ENCODE measurements at places on chromosomes 3 and 15. TPM values are rescaled to one million over a fixed set of nuclear protein-coding genes. Genes with fewer than 3 reads are reported as not detected.

The CA12 gene
- total RNA-seq = 98.9 TPM

The LTK gene
- under 0.01 TPM for total RNA-seq

The PRR20G gene
- total RNA-seq = not detected

The TRIM42 gene
- not detected for total RNA-seq

The MYO5A gene
- total RNA-seq = 30.6 TPM

The TMEM212 gene
- not detected for total RNA-seq

The TMEM207 gene
- not detected for total RNA-seq

The SYNM gene
- total RNA-seq = 48.4 TPM

The FBXW12 gene
- not detected for total RNA-seq

The SENP8 gene
- total RNA-seq = 1.8 TPM

The GADL1 gene
- not detected for total RNA-seq

The GRM7 gene
- total RNA-seq = not detected

The EHHADH gene
- total RNA-seq = 2.4 TPM

The ACKR4 gene
- total RNA-seq = under 0.01 TPM

The SERP1 gene
- 229 TPM for total RNA-seq

The IQCF5 gene
- not detected for total RNA-seq

The STT3B gene
- 347 TPM for total RNA-seq

The BCL2A1 gene
- 2.1 TPM for total RNA-seq

The NANOGP8 gene
- not detected for total RNA-seq

The NDUFB4 gene
- total RNA-seq = 46.0 TPM

The COL7A1 gene
- total RNA-seq = 55.2 TPM

The ADAMTSL3 gene
- total RNA-seq = under 0.01 TPM

The C3orf62 gene
- 1.5 TPM for total RNA-seq

The SKOR1 gene
- 0.09 TPM for total RNA-seq

The MFSD1 gene
- 228 TPM for total RNA-seq

The ENTPD3 gene
- 0.14 TPM for total RNA-seq

The KLF15 gene
- not detected for total RNA-seq

The ADGRG7 gene
- 0.30 TPM for total RNA-seq

The LEKR1 gene
- total RNA-seq = 0.59 TPM

The KCNAB1 gene
- 3.5 TPM for total RNA-seq

The HSPBAP1 gene
- 8.0 TPM for total RNA-seq

The ZNF639 gene
- 59.6 TPM for total RNA-seq

The SLC28A1 gene
- total RNA-seq = not detected

The DET1 gene
- 5.9 TPM for total RNA-seq

The MEX3B gene
- 10.5 TPM for total RNA-seq

The MORC1 gene
- total RNA-seq = not detected

The WDR93 gene
- under 0.01 TPM for total RNA-seq

The CISH gene
- 0.30 TPM for total RNA-seq

The GOLGA6D gene
- total RNA-seq = not detected

The MBNL1 gene
- 181 TPM for total RNA-seq

The BFSP2 gene
- not detected for total RNA-seq

The FBXO40 gene
- not detected for total RNA-seq

The RTP1 gene
- not detected for total RNA-seq

The ALDH1A3 gene
- total RNA-seq = 604 TPM

The BTLA gene
- total RNA-seq = not detected

The PCSK6 gene
- total RNA-seq = 1.2 TPM

The SLC12A1 gene
- total RNA-seq = not detected

The SERINC4 gene
- not detected for total RNA-seq

The ABI3BP gene
- total RNA-seq = 53.3 TPM

The NOX5 gene
- total RNA-seq = 0.30 TPM

The MST1 gene
- total RNA-seq = 4.8 TPM

The SLC33A1 gene
- total RNA-seq = 63.5 TPM

The CTDSPL gene
- total RNA-seq = 22.7 TPM
